ENCODE measurements at places on chromosomes 1 and 21. TPM values are rescaled to one million over a fixed set of nuclear protein-coding genes. Genes with fewer than 3 reads are reported as not detected.

Gene EPHX1
- 0.41 TPM for polyA plus RNA-seq

Gene OPRD1
- polyA plus RNA-seq: not detected

Gene TSPEAR
- not detected for polyA plus RNA-seq

Gene TSTD1
- polyA plus RNA-seq: 104 TPM

Gene SPRR1A
- polyA plus RNA-seq: not detected

Gene A3GALT2
- polyA plus RNA-seq: not detected

Gene VPS72
- 63.7 TPM for polyA plus RNA-seq

Gene KRTAP13-2
- not detected for polyA plus RNA-seq

Gene STUM
- polyA plus RNA-seq: not detected

Gene GPR52
- not detected for polyA plus RNA-seq

Gene C1orf115
- 3.8 TPM for polyA plus RNA-seq

Gene BRDT
- polyA plus RNA-seq: not detected

Gene SH3BGR
- polyA plus RNA-seq: 3.5 TPM

Gene RGS13
- 0.26 TPM for polyA plus RNA-seq

Gene KRTAP10-3
- not detected for polyA plus RNA-seq

Gene CYP4X1
- polyA plus RNA-seq: not detected

Gene DYNLT5
- not detected for polyA plus RNA-seq

Gene SOAT1
- polyA plus RNA-seq: 61.0 TPM

Gene C8A
- polyA plus RNA-seq: not detected

Gene SYCP1
- polyA plus RNA-seq: not detected

Gene AMY1A
- polyA plus RNA-seq: not detected

Gene PLA2G2F
- not detected for polyA plus RNA-seq
